ENCODE measurements at places on chromosomes 13 and 19. TPM values are rescaled to one million over a fixed set of nuclear protein-coding genes. Genes with fewer than 3 reads are reported as not detected.

DNA sequence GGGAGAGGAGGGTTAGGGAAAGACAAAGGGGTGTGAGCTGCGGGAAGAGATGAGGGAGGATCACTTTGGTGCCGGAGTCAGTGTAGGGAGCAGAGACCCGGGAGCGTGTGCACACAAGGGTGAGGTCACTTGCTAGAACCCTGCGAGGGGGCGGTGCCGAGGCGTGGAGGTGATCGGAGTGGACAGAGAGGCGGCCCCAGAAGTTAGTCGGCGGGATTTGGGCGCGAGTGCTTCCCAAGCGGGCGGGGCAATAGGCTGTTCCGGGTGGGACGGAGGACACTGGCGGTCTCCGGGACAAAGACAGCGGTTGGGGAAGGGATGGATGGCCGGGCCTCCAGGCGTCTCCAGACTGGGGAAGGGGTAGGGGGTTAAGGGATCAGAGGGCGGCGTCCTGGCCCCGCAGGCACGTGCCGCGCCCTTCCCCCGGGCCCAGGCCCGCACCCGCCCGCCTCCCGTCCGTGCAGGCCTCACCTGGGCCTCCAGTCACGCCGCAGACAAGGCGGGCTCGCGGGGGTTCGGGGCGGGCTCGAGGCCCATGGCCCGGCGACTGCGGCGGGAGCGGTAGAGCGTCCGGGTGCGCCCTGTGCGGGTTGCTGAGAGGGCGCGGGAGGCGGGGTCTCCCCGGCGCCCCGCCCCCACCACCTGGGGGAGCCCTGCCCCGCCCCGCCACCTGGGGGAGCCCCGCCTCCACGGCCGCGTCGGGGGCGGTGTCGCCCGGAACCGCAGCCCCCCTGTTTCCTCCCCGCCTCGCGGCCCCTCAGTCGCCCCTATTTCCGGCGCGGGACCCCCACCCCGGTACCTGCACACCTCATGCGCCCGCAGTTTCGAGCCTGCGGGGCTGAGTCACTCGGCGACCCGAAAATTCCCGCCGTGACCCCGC, at the start of gene LPAR2:
Gene LPAR2, minus strand, starts transcription at position 600 of the 880 bp plus-strand sequence. CDS start 945 bp downstream, outside the sequence.
- no peaks in the 10 kb centered on the region for H3K27me3 ChIP-seq
- H3K4me1 ChIP-seq: peaks cover 5% of the 10 kb centered on the region
- H3K4me3 ChIP-seq: peak within 1 kb of the TSS; percentile 73
- peak within 1 kb of the TSS; percentile 69 for H3K27ac ChIP-seq
- peaks cover 4% of the 10 kb centered on the region for H3K36me3 ChIP-seq

DNA sequence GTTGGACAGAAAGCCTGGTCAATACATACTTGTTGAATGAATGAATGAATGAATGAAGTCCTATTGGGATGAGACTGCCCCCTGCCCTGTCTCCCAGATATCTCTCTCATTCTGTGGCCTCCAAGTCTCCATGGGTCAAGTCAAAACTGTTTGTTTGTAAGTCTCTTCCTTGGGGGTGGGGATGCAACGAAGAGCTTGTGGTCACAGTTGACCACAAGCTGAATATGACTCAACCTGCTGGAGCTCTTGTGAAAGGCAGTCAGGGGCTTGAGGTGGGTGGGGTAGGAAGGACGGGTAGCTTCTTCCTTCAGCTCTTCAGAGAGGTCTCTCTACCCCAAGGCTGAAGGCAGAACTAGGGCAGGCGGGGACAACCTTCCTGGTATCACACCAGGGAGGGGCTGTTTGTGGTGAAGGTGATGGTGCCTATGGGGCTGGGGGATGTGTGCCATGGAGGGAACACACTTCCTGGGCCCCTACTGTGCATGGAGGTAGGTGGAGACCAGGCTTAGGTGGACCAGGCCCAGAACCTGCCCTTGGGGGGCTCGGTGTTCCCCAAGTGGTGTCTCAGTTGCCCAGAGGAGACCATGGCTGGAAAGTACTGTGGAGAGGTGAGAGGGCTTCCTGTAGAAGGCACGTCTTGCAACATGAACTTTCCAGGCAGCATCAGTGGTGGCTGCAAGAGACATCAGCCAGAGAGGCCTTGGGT, 8.0 kb downstream of the MYO1F start:
- H3K4me1 ChIP-seq: peaks cover 6% of the 10 kb centered on the region
- no peaks in the 10 kb centered on the region for H3K36me3 ChIP-seq
- H3K27me3 ChIP-seq: no peaks in the 10 kb centered on the region
- no peak overlapping the region for H3K27ac ChIP-seq
- peak; percentile 42 for DNase-seq

- peaks cover 2% of the 10 kb centered on the region for H3K36me3 ChIP-seq
- no peaks in the 10 kb centered on the region for H3K27me3 ChIP-seq
- no peak overlapping the region for H3K27ac ChIP-seq
- peaks cover 4% of the 10 kb centered on the region for H3K4me1 ChIP-seq
Measured at GRCh38 chr13:72804301-72804700, 22.4 kb downstream of the PIBF1 start.

FGF9 gene
- not detected for polyA plus RNA-seq

DNA sequence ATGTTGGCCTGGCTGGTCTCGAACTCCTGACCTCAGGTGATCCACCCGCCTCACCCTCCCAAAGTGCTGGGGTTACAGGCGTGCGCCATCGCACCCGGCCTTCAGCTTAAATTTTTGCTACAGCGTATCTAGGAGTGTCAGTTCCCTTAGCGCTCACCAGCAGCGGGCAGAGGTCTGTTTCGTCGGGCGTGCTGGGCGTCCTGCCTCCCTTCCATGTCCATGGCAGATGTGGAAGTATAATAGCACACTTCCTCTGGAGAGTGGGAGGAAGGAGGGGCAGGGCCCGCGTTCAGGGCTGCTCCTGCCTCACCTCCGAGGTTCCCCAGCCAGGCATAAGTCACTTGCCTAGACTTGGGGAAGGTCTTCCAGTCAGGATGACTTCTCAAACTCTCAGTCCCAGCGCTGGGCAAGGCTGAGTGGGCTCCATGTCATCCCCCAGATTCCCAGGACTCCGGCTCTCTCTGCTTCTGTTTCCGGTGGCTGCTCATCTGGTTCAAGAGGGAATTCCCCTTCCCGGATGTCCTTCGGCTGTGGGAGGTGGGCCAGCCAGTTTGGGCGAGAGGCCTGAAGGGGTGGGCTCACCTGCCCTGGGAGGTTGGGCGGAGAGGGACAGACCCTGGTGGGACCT, 9.5 kb downstream of the IL4I1 start:
- peaks cover 7% of the 10 kb centered on the region for H3K27me3 ChIP-seq
- DNase-seq: no peak
- no peak overlapping the region for H3K27ac ChIP-seq
- H3K4me1 ChIP-seq: peaks cover 7% of the 10 kb centered on the region
- H3K4me3 ChIP-seq: no peak overlapping the region

DNA sequence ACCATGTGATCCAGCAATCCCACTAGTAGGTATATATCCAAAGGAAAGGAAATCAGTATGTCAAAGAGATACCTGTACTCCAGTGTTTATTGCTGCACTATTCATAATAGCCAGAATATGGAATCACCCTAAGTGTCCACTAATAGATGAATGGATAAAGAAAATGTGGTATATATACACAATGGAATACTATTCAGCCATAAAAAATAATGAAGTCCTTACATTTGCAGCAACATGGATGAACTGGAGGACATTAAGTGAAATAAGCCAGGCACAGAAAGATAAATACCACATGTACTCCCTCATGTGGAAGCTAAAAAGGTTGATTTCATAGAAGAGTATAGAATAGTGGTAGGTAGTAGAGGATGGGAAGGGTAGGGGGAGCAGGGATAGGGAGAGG, 23.5 kb downstream of the BORA start:
- no peak for DNase-seq
- H3K27ac ChIP-seq: no peak overlapping the region
- peaks cover 43% of the 10 kb centered on the region for H3K36me3 ChIP-seq
- peaks cover 6% of the 10 kb centered on the region for H3K4me1 ChIP-seq

ERICH6B gene
- polyA plus RNA-seq: not detected

GRCh38 chr13:76874479-76874878, 11.7 kb downstream of the KCTD12 start:
- H3K27me3 ChIP-seq: no peaks in the 10 kb centered on the region
- DNase-seq: no peak
- H3K4me1 ChIP-seq: peaks cover 7% of the 10 kb centered on the region
- H3K36me3 ChIP-seq: no peaks in the 10 kb centered on the region
- no peak overlapping the region for H3K27ac ChIP-seq
- no peak overlapping the region for H3K4me3 ChIP-seq

- no peaks in the 10 kb centered on the region for H3K4me1 ChIP-seq
- no peak overlapping the region for H3K4me3 ChIP-seq
- no peaks in the 10 kb centered on the region for H3K36me3 ChIP-seq
- DNase-seq: no peak
- no peaks in the 10 kb centered on the region for H3K27me3 ChIP-seq
Measured at GRCh38 chr13:73109969-73110368, 51.2 kb downstream of the KLF5 start.

ZNF714 gene
- 8.8 TPM for polyA plus RNA-seq

DNA sequence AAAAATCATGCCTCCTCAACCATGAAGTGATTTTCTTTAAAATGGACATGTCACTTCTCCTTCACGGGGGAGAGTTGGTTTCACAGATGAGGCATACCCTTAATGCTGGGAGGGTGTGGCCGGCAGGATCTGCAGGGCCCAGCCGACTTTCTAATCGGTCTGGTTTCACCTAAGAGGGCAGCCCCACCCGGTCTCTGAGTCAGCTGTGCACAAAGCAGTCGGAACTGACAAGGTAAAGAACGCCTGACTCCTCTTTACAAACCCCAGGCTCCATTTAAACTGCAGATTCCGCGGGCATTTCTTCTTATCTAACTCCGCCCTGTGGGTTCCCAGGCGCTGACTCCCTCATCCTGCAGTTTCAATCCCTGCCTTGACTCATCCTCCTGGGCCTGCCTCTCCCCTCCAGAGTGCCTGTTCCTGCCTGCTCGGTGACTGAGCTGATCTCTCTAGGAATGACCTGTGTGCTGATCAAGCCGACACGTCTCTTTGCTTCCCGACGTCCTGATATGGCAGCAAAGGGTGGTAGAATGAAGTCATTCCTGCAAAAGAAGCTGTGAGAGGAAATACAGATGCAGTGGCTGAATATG, 63.4 kb downstream of the EFNB2 start:
- H3K4me1 ChIP-seq: peaks cover 24% of the 10 kb centered on the region
- H3K27ac ChIP-seq: peak overlapping the region; percentile 94
- no peaks in the 10 kb centered on the region for H3K27me3 ChIP-seq
- no peaks in the 10 kb centered on the region for H3K36me3 ChIP-seq
- peak overlapping the region; percentile 16 for H3K4me3 ChIP-seq
- DNase-seq: peak; percentile 94

WTIP gene
- polyA plus RNA-seq: 13.2 TPM

GRCh38 chr13:110616103-110617101, 1.1 kb downstream of the NAXD start:
- H3K4me3 ChIP-seq: peak overlapping the region; percentile 84
- H3K36me3 ChIP-seq: no peaks in the 10 kb centered on the region
- no peaks in the 10 kb centered on the region for H3K27me3 ChIP-seq
- DNase-seq: no peak
- H3K4me1 ChIP-seq: peaks cover 26% of the 10 kb centered on the region

GRCh38 chr19:35318679-35319448, 10.1 kb upstream of the CD22 start:
- peak overlapping the region; percentile 64 for H3K27ac ChIP-seq
- peak; percentile 94 for DNase-seq
- no peaks in the 10 kb centered on the region for H3K36me3 ChIP-seq
- no peaks in the 10 kb centered on the region for H3K27me3 ChIP-seq
- H3K4me1 ChIP-seq: peaks cover 14% of the 10 kb centered on the region
- no peak overlapping the region for H3K4me3 ChIP-seq

DNA sequence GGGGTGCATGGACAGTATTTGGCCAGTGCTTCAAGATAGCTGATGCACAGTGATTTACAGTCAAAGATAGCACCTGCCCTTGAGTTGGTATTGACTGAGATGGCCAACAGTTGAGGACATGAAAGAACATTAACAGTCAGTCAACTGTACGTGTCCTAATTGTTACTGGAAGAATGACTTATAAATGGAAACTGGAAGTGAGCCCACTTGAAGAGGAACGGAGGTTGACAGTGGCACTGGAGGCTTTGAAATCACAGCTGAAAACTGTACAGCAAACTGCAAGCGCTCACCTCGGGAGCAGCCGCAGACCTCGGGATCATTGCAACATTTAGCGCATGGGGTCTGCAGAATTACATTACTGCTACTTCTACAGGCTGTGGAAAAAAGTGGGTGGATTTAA, 77.1 kb downstream of the GGACT start:
- no peak overlapping the region for H3K4me3 ChIP-seq
- no peaks in the 10 kb centered on the region for H3K36me3 ChIP-seq
- DNase-seq: no peak
- H3K4me1 ChIP-seq: no peaks in the 10 kb centered on the region

GRCh38 chr19:5966215-5966614, 11.7 kb downstream of the RANBP3 start:
- peaks cover 36% of the 10 kb centered on the region for H3K4me1 ChIP-seq
- H3K27me3 ChIP-seq: no peaks in the 10 kb centered on the region
- DNase-seq: no peak

DNA sequence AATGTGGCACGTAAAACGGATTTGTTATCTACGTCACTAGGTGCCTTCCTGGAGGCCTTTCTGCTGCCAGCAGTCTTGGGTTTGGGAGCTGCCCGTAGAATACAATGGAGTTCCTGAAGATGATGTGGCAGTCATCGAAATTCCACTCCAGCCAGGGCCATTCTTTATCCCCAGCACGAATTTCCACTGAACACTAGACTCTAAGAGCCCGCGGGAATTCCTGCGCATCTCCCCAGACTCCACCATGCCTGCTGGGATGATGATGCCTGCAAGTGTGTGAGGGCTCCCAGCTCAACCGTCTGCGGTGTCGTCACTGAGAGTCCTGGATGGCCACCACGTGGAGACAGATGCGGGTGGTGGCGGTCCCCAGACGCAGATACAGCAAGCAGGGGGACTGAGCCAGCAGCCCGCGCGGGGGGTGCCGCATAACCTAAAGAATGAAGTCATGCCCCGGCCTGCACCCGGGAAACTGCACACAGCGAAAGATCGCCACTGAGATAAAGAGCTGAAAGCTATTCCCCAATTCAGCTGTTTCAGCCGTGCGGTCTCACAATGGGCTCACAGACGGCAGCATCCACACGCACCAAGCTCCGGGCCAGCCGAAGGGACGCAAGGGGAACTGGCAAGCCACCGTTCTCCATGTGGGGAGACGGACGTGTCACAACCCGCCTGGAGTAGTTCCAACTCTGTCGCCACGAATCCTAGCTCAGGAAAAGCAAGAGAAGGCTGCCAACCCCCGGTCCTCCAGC, 41.1 kb downstream of the COL4A1 start:
- no peak overlapping the region for H3K27ac ChIP-seq
- H3K4me3 ChIP-seq: peak overlapping the region; percentile 50
- DNase-seq: no peak
- H3K36me3 ChIP-seq: no peaks in the 10 kb centered on the region
- peaks cover 41% of the 10 kb centered on the region for H3K4me1 ChIP-seq

GRCh38 chr19:294946-295686, 3.9 kb upstream of the PLPP2 start:
- DNase-seq: no peak
- peaks cover 12% of the 10 kb centered on the region for H3K4me1 ChIP-seq
- H3K27ac ChIP-seq: no peak overlapping the region
- no peak overlapping the region for H3K4me3 ChIP-seq
- no peaks in the 10 kb centered on the region for H3K36me3 ChIP-seq
- peaks cover 35% of the 10 kb centered on the region for H3K27me3 ChIP-seq

- peaks cover 11% of the 10 kb centered on the region for H3K4me1 ChIP-seq
- H3K27me3 ChIP-seq: no peaks in the 10 kb centered on the region
- H3K4me3 ChIP-seq: no peak overlapping the region
- no peak for DNase-seq
- no peaks in the 10 kb centered on the region for H3K36me3 ChIP-seq
- H3K27ac ChIP-seq: no peak overlapping the region
Measured at GRCh38 chr19:28469544-28469943, 743.4 kb downstream of the UQCRFS1 start.

NDUFA7 gene
- 59.2 TPM for polyA plus RNA-seq
